Effector memory CD4-positive, alpha-beta T cell (primary cell): ENCODE measurements at places on chromosomes 2 and 18.

DNA sequence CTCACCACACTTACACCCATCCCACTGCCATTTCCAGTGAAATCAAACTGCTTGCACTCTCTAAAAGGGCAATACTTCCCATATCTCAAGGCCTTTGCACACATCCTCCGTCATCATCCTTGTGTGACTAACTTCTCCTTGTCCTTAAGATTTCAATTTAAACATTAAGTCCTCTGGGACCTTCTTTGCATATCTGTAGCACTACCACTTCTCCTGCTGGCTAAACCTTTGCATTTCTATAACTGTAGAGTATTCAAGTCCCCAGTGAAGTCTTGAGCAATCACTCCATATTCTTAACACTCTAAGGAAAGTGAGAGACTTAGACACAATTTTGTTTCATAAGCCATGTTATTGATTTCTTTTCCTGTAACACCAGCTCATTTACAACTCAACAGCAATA is 136.8 kb upstream of the EPHA4 start:
- no peak for DNase-seq

- no peak for DNase-seq
Observed at GRCh38 chr2:119234021-119235019, 10.7 kb downstream of the STEAP3 start.

DNA sequence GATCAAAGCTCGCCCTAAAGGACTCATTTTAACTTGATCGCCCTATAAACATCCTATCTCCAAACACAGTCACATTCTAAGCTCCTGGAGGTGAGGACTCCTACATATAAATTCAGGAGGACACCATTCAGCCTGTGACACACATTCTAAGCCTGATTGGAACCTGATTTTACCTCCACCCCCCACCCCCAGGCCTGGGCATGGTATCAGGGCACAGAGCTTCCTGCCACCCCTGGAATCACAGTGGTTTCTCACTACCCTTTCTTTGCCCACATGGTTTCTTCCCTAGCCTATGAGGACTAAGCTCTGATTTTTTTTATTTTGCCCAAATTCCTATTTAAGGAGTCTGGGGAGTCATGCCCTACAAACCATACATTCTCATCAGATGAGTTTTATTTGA is 428.1 kb upstream of the ID2 start:
- DNase-seq, result no peak

DNA sequence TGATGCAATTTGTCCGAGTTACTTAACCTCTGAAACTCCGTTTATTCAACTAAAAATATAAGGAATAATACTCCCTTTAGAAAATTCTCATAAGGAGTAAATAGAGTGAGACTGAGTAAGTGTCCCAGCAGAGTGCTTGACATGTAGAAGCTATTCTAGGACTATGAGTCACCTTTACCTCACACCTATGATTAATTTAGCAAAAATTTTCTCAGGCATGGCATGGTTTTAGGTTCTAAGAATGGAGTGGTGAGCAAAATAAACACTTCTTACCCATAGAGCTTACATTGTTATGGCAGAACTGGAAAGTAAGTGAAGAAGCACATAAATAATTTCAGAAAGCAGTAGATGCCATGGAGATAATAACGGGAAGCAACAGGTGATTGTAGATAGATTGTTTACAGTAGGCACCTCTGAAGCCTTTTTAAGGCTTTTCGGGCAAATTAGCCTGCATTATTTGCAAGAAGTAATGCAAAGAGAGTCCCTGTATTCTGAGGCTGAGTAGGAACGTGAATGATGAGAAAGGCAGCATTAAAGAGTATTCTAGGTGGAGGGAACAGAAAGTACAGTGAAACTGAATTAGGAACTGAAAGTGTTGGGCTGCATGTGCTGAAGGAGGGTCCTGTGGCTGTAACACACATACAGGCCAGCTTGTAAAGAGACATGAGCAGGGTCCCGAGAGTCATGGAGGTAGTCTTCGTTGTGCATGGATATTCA is 209.2 kb downstream of the ZNF407 start:
- no peak for DNase-seq

GRCh38 chr2:132392221-132392620 is 24.4 kb upstream of the GPR39 start:
- no peak for DNase-seq

- DNase-seq, result no peak
Observed at GRCh38 chr2:241858206-241859016, at the start of gene PDCD1. PDCD1 (minus strand) TSS chr2:241858894; CDS start chr2:241858838, 56 bp downstream.

DNA sequence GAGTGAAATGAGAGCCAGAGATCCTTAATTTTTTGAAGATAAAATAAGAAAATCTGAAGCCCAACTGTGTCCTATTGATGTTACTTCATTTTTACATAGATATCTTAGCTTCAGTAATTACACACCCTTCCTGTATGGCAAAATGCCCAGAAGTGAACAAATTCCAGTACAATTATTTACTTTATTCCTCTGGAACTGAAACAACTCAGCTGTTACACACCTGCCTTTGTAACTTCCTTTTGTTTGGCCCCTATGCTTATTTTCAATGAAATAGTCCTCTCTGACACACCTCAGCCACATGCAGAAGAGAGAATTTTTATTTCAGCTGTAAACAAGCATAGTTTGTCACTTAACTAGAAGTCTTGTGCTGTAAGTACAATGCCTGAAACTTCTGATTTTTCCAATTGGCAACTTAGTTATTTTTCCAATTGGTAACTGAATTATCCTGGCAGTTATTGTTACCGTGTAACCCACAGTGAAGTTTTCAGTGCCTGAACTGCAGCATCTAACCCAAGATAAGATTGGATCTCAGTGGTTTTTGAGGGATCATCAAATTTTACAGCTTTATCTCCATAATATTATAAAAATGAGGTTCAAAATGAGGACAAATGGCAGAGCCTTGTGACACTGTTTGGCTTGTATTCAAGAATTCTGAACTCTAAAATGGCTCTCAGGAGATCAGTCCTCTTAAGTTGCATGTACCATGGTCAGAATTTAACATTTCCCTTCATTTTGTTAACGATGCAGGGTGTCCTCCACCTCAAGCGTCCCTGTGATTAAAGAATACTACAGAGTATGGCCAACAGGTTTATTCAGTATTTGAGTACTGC is 82.6 kb downstream of the PKP4 start:
- no peak for DNase-seq

GRCh38 chr18:12441475-12442034 is 33.8 kb downstream of the PRELID3A start:
- no peak for DNase-seq

DNA sequence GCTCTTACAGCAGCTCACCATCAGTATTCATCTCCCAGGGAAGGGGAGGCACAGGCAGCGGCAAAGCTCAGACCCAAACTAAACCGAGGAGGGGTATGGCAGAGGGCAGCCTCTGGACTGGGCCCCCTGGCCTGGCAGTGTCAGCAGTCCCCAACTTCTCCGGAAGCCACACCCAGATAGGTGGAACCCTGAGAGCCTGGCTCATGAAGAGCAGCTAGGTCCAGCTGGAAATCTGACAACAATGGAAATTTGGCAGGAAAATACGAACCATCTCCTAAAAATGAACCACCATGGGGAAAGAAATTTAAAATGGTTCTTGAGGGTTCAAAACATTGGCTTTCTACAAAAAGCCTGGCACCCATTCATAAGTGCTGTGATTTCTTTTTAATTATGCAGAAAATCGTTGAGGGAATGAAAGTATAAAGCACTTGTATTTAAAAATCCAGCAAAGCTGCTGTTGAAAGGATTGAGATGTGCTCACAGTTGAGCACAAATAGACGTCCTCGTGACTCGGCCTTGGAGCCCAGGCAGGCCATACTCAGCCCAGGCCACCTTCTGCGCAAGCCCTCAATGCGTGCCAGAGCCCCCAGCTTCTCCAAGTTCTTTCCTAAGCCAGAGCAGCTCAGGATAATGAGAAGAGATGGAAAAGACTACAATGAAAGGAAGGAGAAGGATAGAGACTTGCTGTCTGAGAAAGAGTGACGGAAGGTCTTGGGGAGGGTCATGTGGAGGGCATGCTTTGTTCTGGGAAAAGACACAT is 93.0 kb downstream of the COL6A3 start:
- no peak for DNase-seq

GRCh38 chr2:18156002-18156401 is 277.5 kb downstream of the KCNS3 start:
- DNase-seq, result no peak

GRCh38 chr2:37827455-37827854 is 97.6 kb upstream of the RMDN2 start:
- DNase-seq, result no peak

DNA sequence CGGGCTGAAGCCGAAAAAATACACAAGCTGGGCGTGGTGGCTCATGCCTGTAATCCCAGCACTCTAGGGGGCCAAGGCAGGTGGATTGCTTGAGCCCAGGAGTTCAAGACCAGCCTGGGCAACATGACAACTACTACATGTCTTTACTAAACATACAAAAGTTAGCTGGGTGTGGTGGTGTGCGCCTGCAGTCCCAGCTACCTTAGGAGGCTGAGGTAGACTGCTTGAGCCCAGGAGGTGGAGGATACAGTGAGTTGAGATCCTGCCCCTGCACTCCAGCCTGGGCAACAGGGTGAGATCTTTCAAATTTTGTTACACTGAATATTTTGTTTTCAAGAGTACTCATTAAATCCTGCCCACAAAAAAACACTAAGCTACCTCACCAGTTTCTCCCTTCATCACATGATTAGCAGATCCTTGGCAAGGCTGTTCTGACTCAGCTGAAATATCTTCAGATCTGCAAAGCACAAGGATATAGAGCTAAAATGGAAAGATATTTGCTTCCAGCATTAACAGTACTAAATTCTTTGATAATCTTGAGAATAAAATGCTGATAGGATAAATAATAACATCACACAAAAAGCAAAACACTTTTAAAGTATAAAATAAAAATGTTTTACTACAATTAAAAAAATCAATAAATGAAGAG is 28.2 kb upstream of the MCM6 start:
- DNase-seq, result no peak

DNA sequence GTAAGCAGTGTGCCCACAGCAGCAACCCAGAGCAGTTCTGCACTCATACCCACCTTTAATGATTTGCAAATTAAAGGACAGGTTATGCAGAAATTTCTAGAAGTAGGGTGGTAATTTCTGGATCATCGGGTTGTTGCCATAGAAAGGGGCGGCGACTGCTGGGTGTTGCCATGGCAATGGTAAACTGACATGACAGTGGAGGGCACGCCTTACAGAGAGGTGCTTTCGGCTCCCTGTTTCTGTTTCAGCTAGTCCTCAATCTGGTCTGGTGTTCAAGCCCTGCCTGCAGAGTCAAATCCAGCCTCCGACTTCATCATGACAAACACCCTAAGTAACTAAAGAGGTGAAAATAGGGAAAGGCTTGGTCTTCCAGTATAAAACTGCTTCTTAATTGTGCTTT is 667.7 kb downstream of the SOCS6 start:
- no peak for DNase-seq

- no peak for DNase-seq
Observed at GRCh38 chr2:24174851-24175277, at the start of gene FAM228A. FAM228A (plus strand) TSS chr2:24175053; CDS start chr2:24175481, 428 bp downstream.

DNA sequence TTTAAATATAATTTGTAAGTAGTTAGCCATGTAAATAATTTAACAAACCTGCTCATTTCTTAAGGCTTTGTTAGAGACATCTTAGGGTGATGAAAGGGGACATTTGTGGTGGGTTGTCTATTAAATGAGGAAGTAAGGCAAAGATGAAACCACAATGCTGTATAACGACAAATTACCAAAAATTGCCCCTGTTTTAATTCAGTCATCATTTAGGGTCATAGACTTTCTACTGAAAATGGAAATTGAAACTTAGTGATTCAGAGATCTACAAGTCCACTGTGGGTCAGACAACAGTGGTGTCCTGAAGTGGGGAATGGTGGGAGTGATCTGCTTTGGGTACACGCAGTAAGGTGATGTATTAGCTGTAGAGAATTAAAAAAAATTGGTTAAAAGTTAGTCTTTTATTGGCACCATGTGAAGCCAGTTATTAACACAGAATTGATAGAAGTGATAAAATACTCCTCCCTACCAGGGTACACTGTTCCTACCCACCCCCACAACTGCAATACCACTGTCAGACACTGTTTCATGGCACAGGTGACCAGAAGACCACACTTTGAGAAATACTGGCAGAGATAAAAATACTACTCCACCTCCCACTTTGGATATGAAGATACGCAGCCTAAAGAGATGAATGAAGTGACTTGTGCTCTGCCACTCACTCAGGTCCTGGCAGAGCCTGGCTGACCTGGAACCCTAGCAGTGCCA is 13.4 kb downstream of the CERS6 start:
- no peak for DNase-seq
